ENCODE measurements at places on chromosomes 2 and 18. TPM values are rescaled to one million over a fixed set of nuclear protein-coding genes. Genes with fewer than 3 reads are reported as not detected.

DNA sequence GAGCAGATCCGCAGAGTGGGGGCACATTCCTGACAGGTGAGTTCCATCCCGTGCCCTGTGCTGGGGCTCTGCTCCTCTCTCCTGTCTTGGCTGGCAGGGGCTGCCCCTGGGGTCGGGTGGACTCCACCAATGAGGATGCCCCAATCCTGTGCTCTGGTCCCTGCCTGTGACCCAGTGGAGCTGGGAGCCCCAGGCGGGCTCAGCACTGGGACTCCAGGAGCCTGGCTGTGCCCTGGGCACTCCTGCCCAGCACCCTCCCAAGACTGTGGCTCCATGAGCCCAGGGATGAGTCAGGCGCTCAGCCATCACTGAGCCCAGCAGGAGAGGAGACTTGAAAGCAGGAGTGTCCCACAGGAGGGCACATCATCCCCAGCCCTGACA is 53.9 kb downstream of the MBP start:
- DNase-seq = no peak

DNA sequence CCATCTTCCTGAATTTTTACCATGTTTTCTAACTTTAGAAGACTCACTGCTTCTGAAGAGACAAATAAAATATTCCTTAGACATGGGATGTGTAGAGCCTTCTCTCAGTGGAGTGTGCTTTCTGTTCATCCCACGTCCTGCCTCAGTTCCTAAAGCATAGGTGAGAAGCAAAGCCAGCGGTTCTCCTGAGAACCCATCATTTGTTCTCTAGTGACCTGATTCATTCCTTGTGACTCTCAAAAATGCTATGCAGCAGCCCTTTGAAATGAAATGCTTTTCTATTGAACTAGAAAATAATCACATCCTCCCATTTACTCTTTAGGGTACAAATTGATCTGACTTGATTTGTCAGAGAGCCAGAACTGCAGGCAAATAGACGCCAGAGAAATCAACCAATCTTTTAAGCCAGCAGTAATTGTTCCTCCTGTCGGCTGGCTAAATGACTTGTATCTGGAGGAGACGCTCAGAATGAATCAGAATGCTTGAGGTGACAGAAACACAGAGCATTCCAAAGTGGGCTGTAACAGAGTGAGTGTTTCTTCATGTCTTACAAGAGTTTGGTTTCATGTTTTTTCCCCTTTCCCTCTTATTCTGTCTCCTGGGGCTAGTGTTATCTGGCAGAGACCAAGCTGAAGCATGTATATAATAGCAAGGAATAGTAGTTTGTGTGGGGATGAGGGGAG is 81.3 kb upstream of the TMEM178A start:
- no peak for DNase-seq

GRCh38 chr2:99171377-99172140 is 9.3 kb downstream of the MITD1 start:
- no peak for DNase-seq

- no peak for DNase-seq
These were observed 4.4 kb downstream of the ADRA2B start for GRCh38 chr2:96111823-96112500.

- no peak for DNase-seq
These were observed 220.6 kb upstream of the SH3BP4 start for GRCh38 chr2:234731236-234731635.

- peak; percentile 22 for DNase-seq
These were observed 31.6 kb downstream of the TWSG1 start for GRCh38 chr18:9366126-9366714.

GRCh38 chr2:58890865-58891525 is 649.9 kb upstream of the FANCL start:
- no peak for DNase-seq

- no peak for DNase-seq
These were observed 110.9 kb downstream of the STK39 start for GRCh38 chr2:168136392-168136977.

- DNase-seq = no peak
These were observed 359.9 kb downstream of the ARHGAP15 start for GRCh38 chr2:143489145-143489544.

GRCh38 chr2:46400016-46400415 is 79.3 kb upstream of the TMEM247 start:
- no peak for DNase-seq

DNA sequence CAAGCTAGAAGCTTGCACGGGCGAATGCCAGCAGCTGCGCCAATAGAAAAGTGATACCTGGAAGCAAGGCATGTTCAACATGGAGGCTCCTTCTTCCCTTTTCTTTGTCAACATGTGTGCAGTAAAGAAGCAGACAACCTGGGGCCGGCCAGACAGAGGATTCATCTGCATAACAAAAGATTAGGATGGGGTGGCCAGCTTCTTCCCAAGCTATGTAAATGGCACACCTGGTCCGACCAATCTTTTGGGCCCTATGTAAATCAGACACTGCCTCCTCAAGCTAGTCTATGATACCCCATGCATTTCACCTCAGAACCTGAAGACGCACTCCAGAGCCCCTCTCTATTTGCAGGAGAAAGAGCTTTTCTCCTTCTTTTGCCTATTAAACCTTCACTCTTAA is 66.4 kb upstream of the TGFA start:
- no peak for DNase-seq

GRCh38 chr18:67260841-67261240 is 255.7 kb downstream of the DSEL start:
- DNase-seq = no peak

DNA sequence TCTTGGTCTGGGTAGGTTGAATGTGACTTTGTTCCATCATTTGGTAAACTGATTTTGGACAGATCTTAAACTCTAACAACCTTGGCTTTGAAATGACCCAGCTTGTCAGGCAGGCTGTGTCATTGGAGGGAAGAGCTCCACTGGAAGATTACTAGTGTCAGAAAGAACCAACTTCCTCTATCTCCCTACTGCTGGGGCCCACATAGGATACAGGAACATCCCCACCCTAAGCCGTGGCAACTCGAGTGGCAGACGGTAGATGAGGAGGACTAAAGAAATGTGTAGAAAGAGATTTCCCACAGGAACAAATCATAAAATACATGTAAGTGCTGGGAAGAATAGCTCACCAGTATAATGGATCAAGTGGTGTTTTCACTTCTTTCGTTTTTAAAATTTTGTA is 4.3 kb upstream of the G6PC2 start:
- DNase-seq = no peak

GRCh38 chr2:150466741-150467620 is 20.5 kb downstream of the RND3 start:
- DNase-seq = no peak

CENPA gene
- total RNA-seq = 24.4 TPM

ZFP36L2 gene
- total RNA-seq = 8.2 TPM

LHCGR gene
- total RNA-seq = not detected

CD207 gene
- total RNA-seq = not detected

GALR1 gene
- total RNA-seq = not detected

C1QL2 gene
- not detected for total RNA-seq

GPATCH11 gene
- 7.5 TPM for total RNA-seq

LRRC30 gene
- total RNA-seq = not detected

OTOF gene
- not detected for total RNA-seq
